NCI-H1417 (cell line): ENCODE measurements at places on chromosomes 7 and 10.
A peak's percentile ranks its signal among the peaks of the same experiment; 100 is the strongest.

GRCh38 chr10:19845503-19846368 is 29.5 kb downstream of the PLXDC2 start:
- no peak for DNase-seq

- DNase-seq = no peak
Measured at GRCh38 chr7:140176122-140176701, 571 bp downstream of the KDM7A start.

DNA sequence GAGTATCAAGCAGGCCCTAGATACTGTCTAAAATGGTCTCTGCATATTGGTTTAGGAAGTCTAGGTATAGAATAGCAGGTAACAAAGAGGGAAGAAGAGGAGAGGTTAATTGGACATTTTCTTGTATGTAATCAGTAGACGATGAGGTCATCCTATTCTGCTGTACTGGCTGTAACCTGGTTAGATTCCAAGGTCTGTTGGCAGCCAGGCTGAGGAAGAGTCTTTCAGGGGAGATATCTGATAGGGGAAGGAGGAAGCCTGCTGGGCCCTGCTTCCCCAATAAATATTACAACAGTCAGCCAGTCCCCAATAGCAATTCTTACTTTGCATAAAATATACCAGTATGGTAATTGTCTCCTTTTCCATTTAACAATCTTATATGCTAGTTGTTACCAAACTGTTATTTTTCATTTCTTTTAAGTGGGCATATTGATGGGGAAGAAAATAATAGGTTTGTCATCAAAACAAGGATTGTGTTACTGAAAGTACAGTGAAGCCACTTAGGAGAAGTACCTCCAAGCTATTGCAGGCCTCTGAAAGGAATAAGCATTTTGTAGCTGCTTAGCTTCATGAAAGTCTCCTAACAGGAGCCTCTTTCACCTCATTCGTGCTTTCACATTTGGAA is 186.4 kb downstream of the LRRC4 start:
- DNase-seq = no peak

GRCh38 chr10:5449823-5450222 is 37.5 kb downstream of the NET1 start:
- no peak for DNase-seq

GRCh38 chr7:17130281-17131059 is 168.0 kb upstream of the AHR start:
- DNase-seq = peak; percentile 48

GRCh38 chr7:156777364-156778069 is 115.5 kb downstream of the LMBR1 start:
- no peak for DNase-seq

DNA sequence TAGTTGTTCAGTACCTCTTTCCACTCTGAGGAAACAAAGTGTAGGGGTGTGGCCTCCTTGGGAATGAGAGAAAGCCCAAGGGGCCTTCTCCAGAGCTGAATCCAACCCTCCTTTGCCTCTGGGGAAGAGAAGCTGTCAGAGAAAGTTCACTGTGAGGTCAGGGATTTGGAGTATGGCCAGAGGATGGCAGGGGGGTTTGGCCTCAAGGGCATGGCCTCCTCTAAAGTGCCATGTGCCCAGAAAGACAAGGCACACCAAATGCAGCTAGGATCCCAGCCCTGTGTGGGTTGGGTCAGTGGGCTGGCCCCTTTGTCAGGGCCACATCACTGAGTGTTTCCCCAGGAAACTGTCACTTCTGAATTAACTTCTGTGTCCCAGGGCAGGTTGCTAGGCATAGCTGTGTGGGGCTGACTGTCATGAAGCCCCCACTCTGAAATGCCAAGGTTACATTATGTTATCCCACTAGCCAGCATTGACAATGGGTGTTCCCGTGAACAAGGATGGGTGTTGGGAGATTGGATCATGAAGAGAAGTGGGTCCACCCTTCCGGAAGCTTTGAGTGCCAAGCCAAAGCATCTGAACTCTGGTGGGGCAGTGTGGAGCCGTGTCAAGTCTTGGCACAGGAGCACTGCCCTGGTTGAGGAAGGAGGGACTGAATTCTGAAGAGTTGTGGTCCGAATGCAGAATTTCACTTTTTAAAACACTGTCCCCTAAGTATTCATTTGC is 123.3 kb downstream of the ZMIZ1 start:
- DNase-seq = no peak

GRCh38 chr7:25913598-25914224 is 238.3 kb upstream of the NFE2L3 start:
- peak; percentile 43 for DNase-seq

DNA sequence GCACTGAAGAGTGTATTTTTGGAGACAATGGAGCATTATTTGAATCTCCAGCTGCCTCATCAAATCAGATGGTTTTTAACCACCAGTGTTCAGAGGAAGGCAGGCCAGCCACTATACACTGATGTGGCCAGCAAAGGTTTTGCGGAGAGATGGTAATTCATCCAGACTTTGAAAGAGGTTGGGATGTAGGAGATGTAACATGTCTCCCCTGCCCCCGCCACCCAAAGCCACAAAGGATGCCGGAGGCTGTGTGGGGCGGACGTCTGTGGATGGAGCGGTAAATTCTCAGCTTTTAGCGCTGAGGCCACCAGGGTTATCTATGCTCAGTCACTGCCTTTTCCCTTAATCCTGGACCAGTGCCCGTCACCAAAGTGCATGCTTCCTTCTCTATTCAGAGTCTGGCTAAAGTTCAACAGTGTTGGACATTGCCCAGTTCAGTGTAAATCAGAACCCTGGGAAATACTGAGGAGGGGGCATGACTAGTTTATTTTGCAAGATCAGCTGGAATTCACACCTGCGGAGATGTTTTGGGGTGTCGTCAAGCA is 3.7 kb upstream of the TRIP6 start:
- no peak for DNase-seq

GRCh38 chr10:26637521-26638275 is 59.8 kb upstream of the PDSS1 start:
- DNase-seq = no peak

DNA sequence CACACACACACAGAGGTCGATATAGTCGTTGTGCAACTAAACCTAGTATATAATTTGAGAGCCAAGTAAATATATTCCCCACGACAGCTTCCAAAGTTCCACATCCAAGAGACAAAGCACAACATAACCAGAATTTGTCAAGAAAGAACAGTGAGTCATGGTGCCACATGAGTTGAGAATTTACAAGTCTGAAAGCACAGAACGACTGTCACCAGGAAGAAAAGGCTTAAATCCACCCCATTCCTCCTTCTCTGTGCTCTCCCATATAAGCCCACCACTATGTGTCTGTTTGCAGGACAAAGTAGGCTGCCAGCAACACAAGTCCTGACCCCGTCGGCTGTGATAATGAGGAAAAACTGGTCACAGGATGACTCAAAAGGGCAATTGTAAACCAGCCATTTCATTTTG is 32.8 kb downstream of the GSAP start:
- DNase-seq = no peak

DNA sequence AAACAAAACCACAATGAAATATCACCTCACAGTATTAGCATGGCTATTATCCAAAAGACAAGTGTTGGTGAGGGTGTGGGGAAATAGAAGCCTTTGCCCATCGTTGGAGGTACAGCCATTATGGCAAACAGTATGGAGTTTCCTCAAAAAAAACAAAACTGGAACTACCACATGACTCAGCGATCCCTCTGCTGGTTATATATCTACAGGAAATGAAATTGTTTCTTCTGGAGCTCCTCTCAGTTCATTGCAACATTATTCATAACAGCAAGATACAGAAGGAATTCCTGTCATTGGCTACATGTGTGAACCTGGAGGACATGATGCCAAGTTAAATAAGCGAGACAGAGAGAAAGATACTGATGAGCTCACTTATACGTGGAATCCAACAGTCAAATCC is 2.4 kb upstream of the UBE3C start:
- DNase-seq = no peak

GRCh38 chr10:3782451-3783315 is 2.3 kb downstream of the KLF6 start:
- DNase-seq = no peak

DNA sequence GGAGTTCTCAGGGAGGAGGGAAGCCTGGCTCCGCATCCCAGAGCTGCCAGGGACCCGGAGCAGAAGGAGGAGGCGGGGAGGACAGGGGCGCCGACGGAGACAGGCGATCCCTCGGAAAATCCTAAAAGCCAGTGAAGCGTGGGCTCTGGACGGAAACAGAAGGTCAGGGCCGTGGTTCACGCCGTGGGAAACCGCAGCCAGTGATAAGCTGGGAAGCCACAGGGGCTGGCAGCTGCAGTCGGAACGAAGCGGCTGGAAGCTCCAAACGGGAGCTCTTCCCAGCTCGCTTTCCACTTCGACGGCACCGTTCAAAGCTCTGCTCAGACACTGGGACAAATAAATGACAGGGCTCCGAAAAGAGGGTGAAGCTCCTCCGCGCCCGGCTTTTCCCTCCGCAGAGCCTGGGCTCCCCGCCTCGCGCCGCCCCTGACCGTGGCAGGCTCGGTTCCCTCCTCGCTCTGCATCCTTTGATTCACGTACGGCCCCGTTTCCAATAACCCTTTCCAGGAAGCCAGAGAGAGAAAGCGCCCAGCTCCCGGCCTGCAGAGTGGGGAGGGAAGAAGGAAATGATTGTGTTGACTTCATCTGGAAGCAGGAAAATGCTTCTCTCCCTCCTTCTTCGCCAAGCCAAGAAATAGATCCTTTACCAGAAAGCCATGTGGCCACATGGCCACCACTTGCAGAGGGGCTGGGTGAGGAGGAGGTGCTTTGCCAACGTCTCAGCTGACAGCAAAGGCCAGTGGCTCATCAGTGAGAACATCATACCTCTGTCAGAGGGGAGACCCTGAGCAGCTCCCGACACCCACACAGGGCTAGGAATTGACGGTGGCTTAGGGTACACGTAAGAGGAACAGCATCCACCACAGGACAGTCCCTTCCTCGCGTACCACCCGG is 57.4 kb downstream of the ADRB1 start:
- DNase-seq = no peak

DNA sequence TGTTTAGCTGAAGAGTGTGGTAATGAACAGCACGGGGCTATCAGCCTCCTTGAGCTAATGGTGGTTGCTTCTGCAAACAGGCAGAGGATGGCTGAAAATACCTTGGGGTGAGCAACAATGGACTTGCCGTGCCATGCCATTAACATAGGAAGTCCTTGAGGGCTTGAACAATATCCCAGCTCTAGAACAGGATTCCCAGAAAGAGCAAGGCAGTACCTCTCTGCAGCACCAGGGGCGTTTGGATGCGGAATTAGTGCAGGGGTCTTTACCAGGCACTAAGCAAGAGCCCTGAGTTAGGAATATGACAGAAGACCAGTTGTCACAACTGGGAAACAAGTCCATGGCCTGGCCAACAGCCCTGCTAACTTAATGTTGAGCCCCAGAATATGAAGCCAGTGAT is 143.2 kb upstream of the COBL start:
- no peak for DNase-seq

DNA sequence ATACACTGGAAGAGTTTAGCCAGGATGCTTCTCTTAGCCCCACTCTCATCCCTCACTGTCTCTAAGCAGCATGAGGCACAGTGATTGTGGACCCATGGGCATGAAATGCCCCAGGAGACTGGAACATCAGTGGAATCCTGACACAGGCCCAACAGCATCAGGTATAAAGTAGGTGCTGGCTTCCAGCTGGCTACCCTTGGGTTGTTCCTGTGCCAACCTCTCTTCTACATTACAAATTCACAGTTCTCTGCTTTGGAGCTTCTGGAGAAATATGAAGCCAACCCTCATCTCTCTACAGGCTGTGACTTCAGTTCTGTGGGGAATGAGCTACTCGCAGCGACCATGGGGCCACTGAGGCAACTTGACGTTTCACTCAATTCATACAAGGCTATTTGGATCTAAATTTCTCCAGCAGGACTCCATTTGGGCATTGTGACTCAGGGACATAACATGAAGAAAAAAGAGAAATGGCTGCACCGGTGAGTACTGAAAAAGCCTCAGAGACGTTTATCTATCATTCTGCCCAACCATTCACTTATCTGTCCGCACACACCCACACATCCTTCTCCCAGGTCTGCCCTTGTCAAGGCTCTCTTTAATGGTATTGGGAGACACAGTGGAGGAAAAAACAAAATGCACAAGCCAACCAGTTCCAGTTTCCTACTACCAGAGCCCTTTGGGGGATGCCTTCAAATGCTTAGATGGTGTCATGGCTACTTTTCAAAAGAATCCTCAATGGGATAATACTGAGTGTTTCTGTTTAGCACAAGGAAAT is 35.4 kb upstream of the TM9SF3 start:
- DNase-seq = no peak

GRCh38 chr7:134502463-134503371 is 24.6 kb upstream of the AKR1B10 start:
- DNase-seq = no peak

DNA sequence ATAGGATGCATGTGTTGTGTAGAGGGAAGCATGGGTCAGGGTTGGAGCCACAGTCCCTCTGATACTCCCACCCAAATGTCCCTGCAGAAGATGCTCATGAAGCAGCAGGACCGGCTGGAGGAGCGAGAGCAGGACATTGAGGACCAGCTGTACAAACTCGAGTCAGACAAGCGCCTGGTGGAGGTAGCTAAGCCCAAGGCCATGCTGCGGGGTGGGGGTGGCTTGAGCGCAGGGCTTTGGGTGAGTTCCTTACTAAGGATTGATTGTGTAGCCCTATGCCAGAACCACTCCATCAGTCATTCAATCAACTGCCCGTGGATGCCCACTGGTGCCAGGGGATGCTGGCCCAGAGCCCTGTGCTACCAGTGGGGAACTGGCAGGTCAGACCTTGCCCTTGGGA is 10.3 kb downstream of the TRIM8 start:
- no peak for DNase-seq

DNA sequence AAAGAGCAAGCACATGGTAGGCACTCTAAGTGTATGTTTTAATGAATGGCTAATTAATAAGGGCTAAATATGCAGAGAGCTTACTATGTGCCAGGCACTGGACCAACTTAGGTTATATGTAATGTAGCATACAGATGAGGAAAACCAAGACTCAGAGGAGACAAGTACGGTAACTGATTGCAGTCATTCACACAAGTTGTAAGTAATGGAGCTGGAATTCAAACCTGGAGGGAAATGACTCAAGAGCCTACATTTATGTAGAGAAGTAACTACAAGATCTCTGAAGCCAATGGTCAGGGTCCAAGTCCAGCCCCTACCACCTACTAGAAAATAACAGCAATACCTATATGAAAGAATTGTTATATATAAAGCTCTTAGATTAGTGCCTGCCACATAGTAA is 97.3 kb upstream of the KCNIP2 start:
- no peak for DNase-seq

GRCh38 chr10:32961895-32962369 is 3.9 kb upstream of the ITGB1 start:
- no peak for DNase-seq

DNA sequence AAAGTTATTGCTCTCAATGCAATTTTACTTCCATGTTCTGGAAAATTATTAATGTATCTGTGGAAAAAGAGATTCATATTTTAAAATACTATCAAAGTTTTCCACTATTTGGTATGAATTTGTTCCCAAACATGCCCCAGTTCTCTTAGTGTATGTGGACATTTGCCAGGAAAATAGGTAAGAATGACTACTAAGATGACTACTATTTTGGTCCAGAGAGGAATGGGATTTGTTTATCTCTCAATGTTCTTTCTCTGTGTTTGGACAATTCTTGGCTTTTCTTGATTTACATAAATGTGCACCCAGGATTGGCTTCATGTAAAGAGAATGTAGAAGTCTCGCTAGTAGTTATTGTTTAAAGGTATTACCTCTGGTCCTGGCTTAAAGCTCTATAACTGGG is 60.3 kb upstream of the POT1 start:
- no peak for DNase-seq
